Chondrocyte (in vitro differentiated cells): ENCODE measurements at places on chromosomes 2 and 18. TPM values are rescaled to one million over a fixed set of nuclear protein-coding genes. Genes with fewer than 3 reads are reported as not detected.
A peak's percentile ranks its signal among the peaks of the same experiment; 100 is the strongest.

DNA sequence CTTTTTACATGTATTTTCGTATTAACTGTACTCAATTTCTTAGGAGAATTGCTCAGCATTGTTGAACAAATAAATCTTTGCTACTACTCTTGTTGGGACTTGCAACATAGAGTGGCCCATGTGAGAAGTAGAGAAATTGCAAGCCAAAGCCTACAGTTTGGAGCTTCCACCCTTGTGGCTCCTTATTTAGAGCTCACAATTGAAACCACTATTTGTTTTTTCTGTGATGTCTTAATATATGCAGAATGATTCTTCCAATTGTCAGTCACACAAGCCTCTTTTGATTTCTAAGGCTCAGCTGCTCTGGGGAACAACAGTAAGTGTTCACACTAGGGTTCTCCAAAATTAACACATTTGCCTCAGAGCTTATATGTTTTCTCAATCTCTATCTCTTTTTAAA lies 60.2 kb upstream of the GALNT13 start:
- H3K36me3 ChIP-seq = no peaks in the 10 kb centered on the region
- H3K27ac ChIP-seq = no peak overlapping the region
- no peak for DNase-seq
- H3K4me1 ChIP-seq = no peaks in the 10 kb centered on the region
- H3K27me3 ChIP-seq = no peaks in the 10 kb centered on the region

DNA sequence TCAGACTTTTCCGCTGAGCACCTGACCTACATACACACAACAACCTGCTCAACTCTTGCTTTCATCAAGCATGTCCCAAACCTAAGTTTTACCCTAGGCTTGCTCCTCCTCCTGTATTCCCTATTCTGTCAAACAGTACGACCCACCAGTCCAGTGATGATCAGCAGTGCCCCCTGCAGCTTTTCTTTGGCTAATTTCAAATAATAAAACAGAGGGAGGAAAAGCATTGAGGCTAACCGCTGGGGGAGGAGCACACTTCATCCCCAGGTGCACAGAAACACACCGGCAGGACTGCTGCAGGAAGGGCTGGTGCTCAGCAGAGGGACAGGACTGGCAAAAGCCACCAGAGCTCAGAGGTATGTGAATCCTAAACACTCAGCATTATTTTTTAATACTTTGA lies 21.2 kb downstream of the E2F6 start:
- no peaks in the 10 kb centered on the region for H3K4me1 ChIP-seq
- DNase-seq = no peak
- H3K36me3 ChIP-seq = peaks cover 29% of the 10 kb centered on the region
- no peak overlapping the region for H3K4me3 ChIP-seq

GRCh38 chr2:78024996-78025395 lies 502.8 kb upstream of the LRRTM4 start:
- no peak for DNase-seq
- no peaks in the 10 kb centered on the region for H3K4me1 ChIP-seq
- H3K4me3 ChIP-seq = no peak overlapping the region
- no peaks in the 10 kb centered on the region for H3K27me3 ChIP-seq

DNA sequence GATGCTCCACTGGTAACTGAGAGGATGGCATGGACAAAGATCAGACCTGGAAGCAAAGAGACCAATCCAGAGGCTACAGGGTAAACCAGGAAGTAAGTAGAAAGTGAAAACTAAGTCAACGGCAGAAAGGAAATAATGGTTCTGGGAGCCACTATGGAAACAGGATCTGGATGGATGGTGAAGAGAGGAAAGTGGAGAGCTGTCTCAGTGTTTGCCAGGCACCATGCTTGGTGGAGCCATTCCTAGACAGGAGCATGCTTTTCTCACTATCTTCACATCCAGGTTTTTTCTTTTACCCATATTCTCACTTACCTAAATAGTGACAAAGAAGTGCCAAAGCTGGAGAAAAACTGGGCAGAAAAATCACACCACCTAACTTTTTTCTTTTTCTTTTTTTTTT lies 22.2 kb downstream of the ZNF521 start:
- H3K36me3 ChIP-seq = peaks cover 2% of the 10 kb centered on the region
- H3K4me3 ChIP-seq = no peak overlapping the region
- no peaks in the 10 kb centered on the region for H3K27me3 ChIP-seq
- no peak for DNase-seq

- no peak overlapping the region for H3K27ac ChIP-seq
- no peak for DNase-seq
- peaks cover 3% of the 10 kb centered on the region for H3K4me1 ChIP-seq
- H3K27me3 ChIP-seq = no peaks in the 10 kb centered on the region
These were observed 40.4 kb upstream of the TTC32 start for GRCh38 chr2:19942199-19942598.

ABCB11 gene
- total RNA-seq = not detected in 3 replicates

GRCh38 chr18:26875040-26875654 lies 9.6 kb upstream of the AQP4 start:
- H3K4me1 ChIP-seq = no peaks in the 10 kb centered on the region
- no peak overlapping the region for H3K27ac ChIP-seq
- no peak overlapping the region for H3K4me3 ChIP-seq
- H3K27me3 ChIP-seq = peaks cover under 1% of the 10 kb centered on the region

LRP2 gene
- total RNA-seq = not detected in 3 replicates

DNA sequence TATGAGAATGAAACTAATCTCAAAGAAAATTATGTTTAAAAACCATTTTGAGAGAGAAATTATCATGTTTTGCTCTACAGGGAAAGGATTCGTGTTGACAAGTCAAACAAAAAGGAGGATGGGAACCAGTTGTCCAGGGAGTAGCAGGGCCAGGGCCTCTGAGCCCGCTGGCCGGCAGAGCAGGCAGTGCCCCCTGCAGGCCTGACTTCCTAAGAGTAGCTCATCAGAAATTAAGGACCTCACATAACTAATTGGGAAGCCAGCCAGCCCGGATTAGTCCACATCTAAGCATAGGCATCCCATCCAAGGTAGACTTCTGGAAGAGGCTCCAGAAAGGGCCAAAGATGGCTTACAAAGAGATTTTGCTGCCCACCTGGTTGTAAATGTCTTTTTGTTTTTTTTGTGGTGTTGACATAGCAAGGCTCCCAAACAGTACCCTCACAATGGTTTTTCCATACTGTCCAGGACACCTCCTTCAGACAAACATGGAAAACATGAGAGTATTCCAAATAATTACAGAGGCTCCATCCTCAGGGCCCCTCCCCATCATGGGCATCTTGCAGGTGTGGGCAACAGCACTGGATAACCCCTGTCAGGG lies 241.2 kb upstream of the TANK start:
- H3K27ac ChIP-seq = no peak overlapping the region
- no peaks in the 10 kb centered on the region for H3K36me3 ChIP-seq
- H3K4me3 ChIP-seq = no peak overlapping the region
- no peak for DNase-seq

- no peaks in the 10 kb centered on the region for H3K4me1 ChIP-seq
- no peak overlapping the region for H3K27ac ChIP-seq
- H3K4me3 ChIP-seq = no peak overlapping the region
These were observed 9.5 kb downstream of the DUSP19 start for GRCh38 chr2:183088061-183088460.

BOLA3 gene
- 27.4 to 46.4 TPM (median 27.8 TPM) in 3 replicates for total RNA-seq

GRCh38 chr2:38740851-38741731 lies 10.1 kb downstream of the SRSF7 start:
- peak overlapping the region; percentile 54 for H3K27ac ChIP-seq
- no peak overlapping the region for H3K4me3 ChIP-seq
- H3K36me3 ChIP-seq = peaks cover 20% of the 10 kb centered on the region
- no peaks in the 10 kb centered on the region for H3K27me3 ChIP-seq
- DNase-seq = no peak

- peak within 1 kb of the TSS; percentile 19 for H3K4me3 ChIP-seq
- H3K27me3 ChIP-seq = no peaks in the 10 kb centered on the region
- H3K27ac ChIP-seq = peak within 1 kb of the TSS; percentile 75
- no peaks in the 10 kb centered on the region for H3K36me3 ChIP-seq
These were observed at the start of gene HTR2B for GRCh38 chr2:231124838-231125568. TSS of gene HTR2B (minus strand) at chr2:231125042. CDS start at chr2:231123764, 1,278 bp downstream.

GRCh38 chr2:240205348-240205747 lies 64.9 kb upstream of the OTOS start:
- H3K4me1 ChIP-seq = peaks cover 13% of the 10 kb centered on the region
- H3K27me3 ChIP-seq = peaks cover 12% of the 10 kb centered on the region
- H3K4me3 ChIP-seq = no peak overlapping the region
- H3K36me3 ChIP-seq = peaks cover 2% of the 10 kb centered on the region
- no peak for DNase-seq

DRC1 gene
- 0.17 TPM in 1 of 3 replicates, not detected in the others for total RNA-seq

DNA sequence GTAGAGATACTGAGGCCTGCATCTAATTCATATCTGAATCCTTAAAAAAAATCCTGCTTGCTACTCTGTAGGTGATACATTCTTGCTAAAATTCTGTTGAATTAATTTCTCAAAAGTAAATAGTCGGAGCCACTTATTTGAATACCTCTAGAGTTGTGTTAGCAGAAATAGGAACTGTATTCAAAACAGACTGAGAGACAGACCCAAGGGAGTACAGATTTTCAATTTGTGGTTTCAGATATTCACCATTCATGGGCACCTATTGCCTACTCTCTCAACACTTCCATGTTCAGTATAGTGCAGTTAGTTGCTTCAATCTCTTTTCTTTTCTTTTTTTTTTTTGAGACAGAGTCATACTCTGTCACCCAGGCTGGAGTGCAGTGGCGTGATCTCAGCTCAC lies 46.6 kb upstream of the CTLA4 start:
- no peak overlapping the region for H3K27ac ChIP-seq
- H3K4me3 ChIP-seq = no peak overlapping the region
- no peaks in the 10 kb centered on the region for H3K36me3 ChIP-seq
- H3K4me1 ChIP-seq = no peaks in the 10 kb centered on the region
- no peak for DNase-seq

DNA sequence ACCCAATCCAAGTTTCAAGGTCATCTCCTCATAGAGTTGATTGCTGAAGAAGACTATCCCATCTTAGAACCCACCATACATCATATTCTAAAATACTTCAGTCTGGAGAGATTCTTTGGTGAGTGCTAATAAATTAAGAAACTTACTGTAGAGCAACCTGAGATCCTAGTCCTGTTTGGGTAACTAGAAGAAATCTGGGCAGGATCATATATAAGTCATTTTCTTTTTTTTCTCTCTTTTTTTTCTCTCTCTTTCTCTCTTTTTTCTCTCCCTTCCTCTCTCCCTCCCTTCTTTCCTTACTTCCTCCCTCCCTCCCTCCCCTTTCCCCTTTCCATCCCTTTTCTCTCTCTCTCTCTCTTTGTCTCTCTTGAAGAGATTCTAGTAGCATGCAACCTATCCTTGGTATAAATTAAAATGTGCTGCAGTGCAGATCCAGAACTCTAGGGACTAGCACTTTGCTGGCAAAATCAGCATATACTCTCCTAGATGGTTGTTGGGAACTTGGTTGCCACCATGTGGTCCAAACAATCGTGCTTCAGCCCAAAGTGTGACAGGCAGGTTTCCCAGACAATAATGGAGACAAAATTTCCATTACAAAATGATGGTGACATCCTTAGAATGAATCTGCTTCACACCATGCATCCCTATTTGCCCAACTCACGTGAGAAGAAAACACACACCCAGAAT lies 399.4 kb upstream of the CELF4 start:
- H3K27me3 ChIP-seq = no peaks in the 10 kb centered on the region
- no peak for DNase-seq
- no peaks in the 10 kb centered on the region for H3K36me3 ChIP-seq
- no peak overlapping the region for H3K27ac ChIP-seq
- no peak overlapping the region for H3K4me3 ChIP-seq

MC2R gene
- total RNA-seq = not detected in 3 replicates

GRCh38 chr2:28155627-28156026 lies 237.0 kb upstream of the FOSL2 start:
- peaks cover 8% of the 10 kb centered on the region for H3K36me3 ChIP-seq
- no peak overlapping the region for H3K4me3 ChIP-seq
- no peaks in the 10 kb centered on the region for H3K27me3 ChIP-seq
- H3K4me1 ChIP-seq = peaks cover 48% of the 10 kb centered on the region
- no peak for DNase-seq

HOXD3 gene
- total RNA-seq = not detected in 3 replicates

- no peaks in the 10 kb centered on the region for H3K4me1 ChIP-seq
- H3K36me3 ChIP-seq = no peaks in the 10 kb centered on the region
- DNase-seq = no peak
- no peak overlapping the region for H3K4me3 ChIP-seq
- H3K27me3 ChIP-seq = no peaks in the 10 kb centered on the region
These were observed 583.6 kb downstream of the FBXO15 start for GRCh38 chr18:73563901-73564472.

ZNF804A gene
- total RNA-seq = not detected in 3 replicates

DNA sequence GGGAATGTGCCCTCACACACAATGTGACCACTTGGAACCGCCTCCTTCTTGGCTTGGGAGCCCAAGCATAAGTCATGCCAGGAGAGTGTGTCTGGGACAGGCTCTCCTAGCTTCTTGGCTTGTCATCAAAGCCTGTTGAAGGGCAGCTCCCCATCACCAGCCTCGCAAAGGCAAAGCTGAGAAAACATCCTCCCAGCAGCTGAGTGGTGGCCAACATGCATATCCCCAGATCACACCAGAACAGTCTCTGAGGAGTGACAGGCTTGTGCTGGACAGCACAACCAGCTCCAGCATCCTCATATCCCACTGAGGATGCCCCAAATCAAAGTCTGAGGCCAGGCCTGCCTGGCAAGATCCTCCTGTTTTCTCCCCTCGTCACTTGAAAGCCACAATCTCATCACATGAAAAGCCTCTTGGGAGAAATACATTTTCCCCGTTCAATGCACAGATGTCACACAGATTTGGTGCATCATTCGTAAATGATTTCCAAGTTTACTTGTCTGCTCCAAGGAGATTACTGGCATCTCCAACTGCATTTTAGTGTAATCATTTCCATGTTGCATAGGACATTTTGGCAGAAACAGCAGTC lies 269.3 kb downstream of the TTC32 start:
- H3K4me3 ChIP-seq = no peak overlapping the region
- H3K27ac ChIP-seq = no peak overlapping the region
- H3K27me3 ChIP-seq = no peaks in the 10 kb centered on the region
- no peak for DNase-seq

- peaks cover 21% of the 10 kb centered on the region for H3K27me3 ChIP-seq
- no peak overlapping the region for H3K27ac ChIP-seq
- H3K4me3 ChIP-seq = no peak overlapping the region
- no peaks in the 10 kb centered on the region for H3K36me3 ChIP-seq
- H3K4me1 ChIP-seq = peaks cover 6% of the 10 kb centered on the region
These were observed 28.8 kb downstream of the INPP5D start for GRCh38 chr2:233088972-233089345.

GRCh38 chr2:24214880-24215279 lies 40.0 kb downstream of the FAM228A start:
- H3K4me1 ChIP-seq = peaks cover 5% of the 10 kb centered on the region
- H3K27ac ChIP-seq = no peak overlapping the region
- no peak for DNase-seq

GRCh38 chr2:154226931-154227330 lies 355.2 kb downstream of the GALNT13 start:
- H3K4me1 ChIP-seq = no peaks in the 10 kb centered on the region
- DNase-seq = no peak
- peaks cover 6% of the 10 kb centered on the region for H3K27me3 ChIP-seq
- no peak overlapping the region for H3K4me3 ChIP-seq

DNA sequence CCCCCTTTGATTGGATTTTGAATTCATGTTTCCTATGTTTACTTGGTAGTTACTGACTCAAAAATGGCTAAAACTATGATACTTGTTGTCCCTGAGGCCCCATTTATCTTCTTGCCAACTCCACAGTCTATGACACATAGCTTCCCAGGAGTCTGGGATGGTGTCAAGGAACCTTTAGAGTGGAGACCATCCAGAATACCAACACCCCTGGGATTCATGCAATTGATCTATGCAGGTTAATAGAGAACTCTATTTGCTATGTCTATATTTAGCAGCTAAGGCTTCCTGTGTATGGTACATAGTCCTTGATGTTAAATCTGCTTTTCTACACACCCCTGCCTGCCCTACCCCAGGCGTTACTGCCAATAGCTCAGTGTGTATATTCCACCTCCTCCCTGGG lies 218.5 kb upstream of the HDAC4 start:
- H3K27ac ChIP-seq = no peak overlapping the region
- H3K4me1 ChIP-seq = no peaks in the 10 kb centered on the region
- H3K27me3 ChIP-seq = peaks cover 3% of the 10 kb centered on the region
- H3K4me3 ChIP-seq = no peak overlapping the region
